ENCODE measurements at places on chromosomes 3 and 15.
A peak's percentile ranks its signal among the peaks of the same experiment; 100 is the strongest.

DNA sequence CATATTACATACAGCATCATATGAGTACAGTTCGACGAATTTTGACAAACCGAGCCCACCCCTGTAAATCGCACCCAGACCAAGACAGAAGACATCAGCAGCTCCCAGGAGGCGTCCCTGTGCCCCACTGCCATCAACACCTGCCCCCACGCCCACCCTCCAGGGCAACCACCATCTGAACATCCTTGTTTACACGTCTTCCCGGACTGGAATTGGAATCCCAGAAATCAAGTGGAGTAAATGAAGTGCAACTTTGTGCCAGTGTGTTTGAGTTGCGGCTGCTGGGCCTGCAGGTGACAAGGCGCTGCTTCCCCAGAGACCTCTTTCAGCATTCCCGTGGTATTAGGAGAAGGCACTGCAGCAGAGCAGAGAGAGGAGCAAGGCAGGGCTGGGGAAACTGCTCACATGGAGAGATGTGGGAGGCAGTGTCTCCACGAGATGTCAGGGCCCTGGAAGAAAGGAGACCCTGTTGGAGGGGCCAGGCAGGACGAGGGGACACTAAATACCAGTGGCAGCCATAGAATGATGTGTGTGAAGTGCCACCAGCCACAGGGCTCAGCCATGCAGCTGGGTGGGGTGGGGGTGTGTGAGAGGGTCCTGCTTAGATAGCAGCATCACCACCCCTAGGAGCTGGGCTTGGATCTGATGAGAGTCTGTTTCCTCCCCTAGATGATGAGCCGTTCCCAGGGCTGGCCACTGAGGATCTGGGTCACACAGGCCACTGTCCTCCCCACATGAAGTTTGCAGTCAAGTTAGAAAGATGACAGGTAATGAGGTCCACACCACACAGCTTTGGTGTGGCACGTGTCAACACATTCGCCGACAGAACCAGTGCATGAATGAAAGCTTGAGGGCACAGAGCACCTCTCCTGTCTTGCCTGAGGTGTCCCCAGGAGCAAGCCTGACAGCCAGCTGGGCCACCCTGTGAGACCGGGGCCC is 33.4 kb upstream of the PCSK6 start:
- no peak overlapping the region for H3K27ac ChIP-seq
- DNase-seq = no peak
- H3K4me1 ChIP-seq = peaks cover 3% of the 10 kb centered on the region
- no peaks in the 10 kb centered on the region for H3K36me3 ChIP-seq
- peaks cover 43% of the 10 kb centered on the region for H3K27me3 ChIP-seq

DNA sequence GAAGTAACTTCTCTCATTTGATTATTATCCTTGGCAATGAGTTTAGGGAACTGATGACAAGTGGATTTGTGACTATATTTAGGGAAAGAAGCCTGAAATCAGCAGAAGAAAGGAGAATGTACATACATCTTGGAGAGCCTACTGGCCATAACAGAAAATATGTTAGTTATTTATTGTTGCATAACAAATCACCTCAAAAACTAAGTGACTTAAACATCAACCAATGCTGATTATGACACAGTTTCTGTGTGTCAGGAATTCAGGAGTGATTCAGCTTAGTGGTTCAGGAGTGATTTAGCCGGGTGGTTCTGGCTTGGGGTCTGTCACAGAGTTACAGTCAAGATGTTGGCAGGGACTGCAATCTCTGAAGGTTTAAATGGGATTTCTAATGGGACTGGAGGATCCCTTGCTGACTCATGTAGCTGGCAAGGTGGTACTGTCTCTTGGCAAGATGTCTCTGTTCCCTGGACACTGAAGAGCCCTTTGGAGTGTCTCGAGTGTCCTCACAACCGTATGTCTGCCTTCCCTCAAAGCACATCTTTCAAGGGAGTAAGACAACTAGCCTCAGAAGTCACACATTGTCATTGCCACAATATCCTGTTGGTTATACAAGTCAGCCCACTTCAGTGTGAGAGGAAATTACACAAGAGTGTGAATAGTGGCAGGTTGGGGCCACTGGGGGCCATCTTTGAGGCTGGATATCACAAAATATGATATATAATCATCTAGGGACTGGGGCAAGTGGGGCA is 248.9 kb downstream of the SV2B start:
- peak overlapping the region; percentile 56 for H3K4me3 ChIP-seq
- H3K27ac ChIP-seq = peak overlapping the region; percentile 4
- no peaks in the 10 kb centered on the region for H3K36me3 ChIP-seq
- peaks cover 56% of the 10 kb centered on the region for H3K27me3 ChIP-seq
- DNase-seq = peak; percentile 31
- peaks cover 25% of the 10 kb centered on the region for H3K4me1 ChIP-seq

DNA sequence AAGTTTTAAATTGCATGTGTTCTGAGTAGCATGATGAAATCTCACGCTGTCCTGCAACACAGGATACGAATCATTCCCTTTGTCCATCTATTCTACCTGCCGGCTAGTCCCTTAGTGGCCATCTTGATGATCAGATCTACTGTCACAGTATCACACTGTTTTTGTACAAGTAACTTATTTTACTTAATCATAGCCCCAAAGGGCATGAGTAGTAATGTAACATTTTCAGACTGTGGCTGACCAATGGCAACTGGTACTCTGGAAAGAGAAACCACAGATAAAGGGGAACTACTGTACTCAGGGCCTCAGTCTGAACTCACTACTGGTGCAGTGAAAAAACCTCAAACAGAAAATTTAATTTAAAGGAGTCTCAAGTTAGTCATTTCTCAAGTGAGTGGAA is 127.3 kb upstream of the MRPL3 start:
- H3K27ac ChIP-seq = no peak overlapping the region
- no peaks in the 10 kb centered on the region for H3K36me3 ChIP-seq
- H3K4me1 ChIP-seq = no peaks in the 10 kb centered on the region
- peaks cover 17% of the 10 kb centered on the region for H3K27me3 ChIP-seq

DNA sequence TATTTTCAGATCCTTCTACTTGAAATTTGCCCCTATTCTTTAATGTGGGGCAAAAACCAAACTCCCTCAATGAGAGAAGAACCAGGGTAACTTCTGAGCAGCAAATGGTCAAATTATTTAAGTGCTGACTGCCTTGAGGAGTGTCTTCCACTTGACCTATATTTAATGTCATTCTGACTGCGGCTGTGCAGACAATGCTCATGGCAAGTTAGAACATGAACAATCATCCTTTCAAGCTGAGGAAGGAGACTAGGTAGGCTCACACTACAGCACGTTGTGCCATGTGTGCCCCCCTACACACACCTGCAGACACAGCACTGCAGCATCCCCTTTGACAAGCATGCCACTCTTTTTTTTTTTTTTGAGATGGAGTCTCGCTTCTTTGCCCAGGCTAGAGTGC is 98.2 kb downstream of the OSBPL10 start:
- no peaks in the 10 kb centered on the region for H3K4me1 ChIP-seq
- no peak for DNase-seq
- no peaks in the 10 kb centered on the region for H3K36me3 ChIP-seq
- H3K27me3 ChIP-seq = peaks cover 36% of the 10 kb centered on the region

GRCh38 chr3:27319847-27320526 is 49.2 kb downstream of the NEK10 start:
- no peak overlapping the region for H3K27ac ChIP-seq
- H3K27me3 ChIP-seq = no peaks in the 10 kb centered on the region
- no peaks in the 10 kb centered on the region for H3K4me1 ChIP-seq

DNA sequence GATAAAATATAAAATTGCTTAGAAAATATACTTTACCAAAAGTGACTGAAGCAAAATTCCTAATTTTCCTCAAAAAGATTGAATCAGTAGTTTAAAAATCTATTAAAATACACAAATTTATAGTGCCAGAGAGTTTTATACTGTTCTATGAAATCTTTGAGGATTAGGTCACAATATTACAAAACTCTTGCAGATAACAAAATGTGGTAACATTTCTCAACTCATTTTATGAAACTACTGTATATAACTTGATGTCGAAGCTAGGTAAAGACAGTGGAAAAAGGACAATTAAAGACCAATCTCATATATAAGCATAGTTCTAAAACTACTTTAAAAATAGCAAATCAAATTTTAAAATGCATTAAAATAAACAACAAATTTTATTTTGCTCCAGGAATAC is 15.9 kb downstream of the VEPH1 start:
- H3K4me1 ChIP-seq = no peaks in the 10 kb centered on the region
- no peak for DNase-seq
- no peak overlapping the region for H3K27ac ChIP-seq
- H3K4me3 ChIP-seq = no peak overlapping the region
- no peaks in the 10 kb centered on the region for H3K36me3 ChIP-seq

DNA sequence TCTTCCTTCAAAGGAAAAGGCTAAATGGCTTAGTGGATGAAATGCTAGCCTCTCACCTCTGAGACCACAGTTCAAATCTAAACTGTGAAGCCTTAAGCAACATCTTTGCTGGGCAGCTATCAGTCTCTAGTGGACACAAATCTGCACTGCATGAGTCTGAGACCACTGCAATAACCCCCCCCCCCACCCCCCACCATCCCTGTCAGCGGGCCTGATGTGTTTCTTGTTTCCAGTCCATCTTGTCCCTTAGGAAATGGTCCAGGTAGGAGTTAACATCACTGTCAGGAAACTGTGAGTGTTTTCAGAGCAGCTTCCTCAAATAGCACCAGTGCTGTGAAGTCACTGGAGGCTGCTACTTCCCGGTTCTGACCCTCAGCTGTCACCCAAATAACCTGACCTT is 140.6 kb upstream of the TMCO5A start:
- H3K27ac ChIP-seq = no peak overlapping the region
- H3K4me1 ChIP-seq = no peaks in the 10 kb centered on the region
- no peaks in the 10 kb centered on the region for H3K36me3 ChIP-seq
- H3K4me3 ChIP-seq = no peak overlapping the region
- DNase-seq = no peak
- H3K27me3 ChIP-seq = peaks cover 11% of the 10 kb centered on the region

GRCh38 chr15:75170711-75171341 is 30.9 kb upstream of the C15orf39 start:
- H3K27ac ChIP-seq = no peak overlapping the region
- H3K4me3 ChIP-seq = no peak overlapping the region
- no peaks in the 10 kb centered on the region for H3K27me3 ChIP-seq
- no peak for DNase-seq
- peaks cover 12% of the 10 kb centered on the region for H3K4me1 ChIP-seq

- no peaks in the 10 kb centered on the region for H3K4me1 ChIP-seq
- no peak for DNase-seq
- H3K36me3 ChIP-seq = no peaks in the 10 kb centered on the region
- H3K27ac ChIP-seq = no peak overlapping the region
Observed at GRCh38 chr3:139528281-139528680, 11.3 kb downstream of the RBP1 start.

DNA sequence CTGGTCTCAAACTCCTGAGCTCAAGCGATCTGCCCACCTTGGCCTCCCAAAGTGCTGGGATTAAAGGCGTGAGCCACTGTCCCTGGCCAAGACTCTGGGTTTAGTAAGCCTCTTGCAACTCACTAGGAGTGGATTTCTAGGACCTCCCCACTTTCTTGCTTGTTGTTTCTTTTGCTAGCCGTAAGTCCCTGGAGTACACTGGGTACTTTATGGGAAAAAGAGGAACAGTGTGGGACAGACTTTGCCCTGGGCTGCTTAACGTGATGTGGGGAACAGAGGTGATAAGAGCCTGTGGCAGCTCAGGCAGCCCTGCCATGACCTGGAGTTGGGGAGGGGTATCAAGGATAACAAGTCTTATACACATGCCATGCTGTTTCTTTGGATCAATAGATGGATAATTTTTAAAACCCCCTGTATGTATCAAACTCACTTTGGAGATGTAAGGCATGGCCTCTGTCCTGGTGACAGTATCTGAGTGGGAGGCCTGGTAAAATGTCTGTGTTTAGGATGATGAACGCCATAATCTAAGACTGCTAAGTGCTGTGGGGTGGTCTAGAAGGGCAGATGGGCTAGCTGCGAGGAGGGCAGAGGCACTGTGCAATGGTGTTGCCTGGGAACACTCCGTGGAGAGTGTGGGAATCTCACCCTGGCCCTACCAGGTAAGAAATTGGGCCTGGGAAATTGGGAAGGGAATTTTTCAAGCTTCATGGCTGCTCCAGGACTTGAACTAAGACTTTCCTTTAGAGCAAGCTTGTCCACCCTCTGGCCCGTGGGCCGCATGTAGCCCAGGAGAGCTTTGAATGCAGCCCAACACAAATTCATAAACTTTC is 54.8 kb downstream of the SMAD3 start:
- H3K27ac ChIP-seq = peak overlapping the region; percentile 93
- H3K4me3 ChIP-seq = peak overlapping the region; percentile 82

GRCh38 chr3:9800529-9800928 is 7.6 kb downstream of the ARPC4 start:
- H3K27ac ChIP-seq = no peak overlapping the region
- DNase-seq = no peak
- H3K4me1 ChIP-seq = peaks cover 32% of the 10 kb centered on the region
- no peak overlapping the region for H3K4me3 ChIP-seq
- H3K36me3 ChIP-seq = peaks cover 97% of the 10 kb centered on the region

- no peak for DNase-seq
- peaks cover 8% of the 10 kb centered on the region for H3K36me3 ChIP-seq
- H3K27me3 ChIP-seq = peaks cover 38% of the 10 kb centered on the region
- H3K27ac ChIP-seq = no peak overlapping the region
- peaks cover 3% of the 10 kb centered on the region for H3K4me1 ChIP-seq
Observed at GRCh38 chr15:77556622-77557021, 76.1 kb downstream of the LINGO1 start.

DNA sequence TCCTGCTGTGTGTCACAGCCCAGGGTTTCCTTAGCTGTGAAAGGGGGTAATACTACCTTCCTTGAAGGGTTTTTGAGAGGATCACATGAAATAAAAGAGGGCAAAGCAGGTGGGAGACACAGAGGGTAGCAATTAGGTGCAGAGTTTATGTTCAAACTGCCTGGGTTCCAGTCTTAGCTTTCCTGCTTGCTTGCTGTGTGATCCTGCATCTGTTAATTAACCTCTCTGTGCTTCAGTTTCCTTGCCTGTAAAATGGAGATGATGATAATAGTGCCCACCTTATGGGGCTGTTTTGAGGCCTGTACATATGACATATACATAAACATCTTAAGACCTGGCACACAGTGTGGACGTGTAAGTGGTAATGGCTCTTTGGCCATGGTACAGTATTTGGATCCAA is 35.0 kb downstream of the SPSB4 start:
- H3K27ac ChIP-seq = no peak overlapping the region
- H3K36me3 ChIP-seq = no peaks in the 10 kb centered on the region
- H3K4me3 ChIP-seq = no peak overlapping the region
- no peak for DNase-seq
- peaks cover 37% of the 10 kb centered on the region for H3K27me3 ChIP-seq
- H3K4me1 ChIP-seq = no peaks in the 10 kb centered on the region

DNA sequence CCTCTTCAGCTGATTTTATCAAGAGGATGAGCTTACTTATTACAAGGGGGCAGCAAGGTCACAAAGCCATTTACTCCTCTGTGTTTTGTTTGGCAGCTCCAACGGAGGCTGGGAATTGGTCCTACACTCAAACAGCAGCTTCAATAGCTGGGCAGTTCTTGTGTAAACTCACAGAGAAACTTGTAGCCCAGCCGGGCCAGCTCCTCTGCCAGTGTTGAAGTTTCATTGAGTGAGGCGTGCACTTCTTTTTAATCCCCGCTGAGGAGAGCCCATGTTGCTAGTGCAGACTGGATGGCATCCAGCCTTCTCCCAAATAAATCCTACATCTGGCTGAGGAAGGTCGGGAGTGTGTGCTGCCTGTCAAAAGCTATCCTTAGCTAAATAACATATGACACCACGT is 59.5 kb downstream of the BFSP2 start:
- no peaks in the 10 kb centered on the region for H3K4me1 ChIP-seq
- H3K4me3 ChIP-seq = no peak overlapping the region
- peaks cover 11% of the 10 kb centered on the region for H3K27me3 ChIP-seq
- no peak overlapping the region for H3K27ac ChIP-seq
- peaks cover 3% of the 10 kb centered on the region for H3K36me3 ChIP-seq
